Kasumi-1 (cell line): ENCODE measurements at places on chromosomes 7 and 10.

- no peak for DNase-seq
Observed at GRCh38 chr7:116630932-116631671, 40.9 kb upstream of the MET start.

DNA sequence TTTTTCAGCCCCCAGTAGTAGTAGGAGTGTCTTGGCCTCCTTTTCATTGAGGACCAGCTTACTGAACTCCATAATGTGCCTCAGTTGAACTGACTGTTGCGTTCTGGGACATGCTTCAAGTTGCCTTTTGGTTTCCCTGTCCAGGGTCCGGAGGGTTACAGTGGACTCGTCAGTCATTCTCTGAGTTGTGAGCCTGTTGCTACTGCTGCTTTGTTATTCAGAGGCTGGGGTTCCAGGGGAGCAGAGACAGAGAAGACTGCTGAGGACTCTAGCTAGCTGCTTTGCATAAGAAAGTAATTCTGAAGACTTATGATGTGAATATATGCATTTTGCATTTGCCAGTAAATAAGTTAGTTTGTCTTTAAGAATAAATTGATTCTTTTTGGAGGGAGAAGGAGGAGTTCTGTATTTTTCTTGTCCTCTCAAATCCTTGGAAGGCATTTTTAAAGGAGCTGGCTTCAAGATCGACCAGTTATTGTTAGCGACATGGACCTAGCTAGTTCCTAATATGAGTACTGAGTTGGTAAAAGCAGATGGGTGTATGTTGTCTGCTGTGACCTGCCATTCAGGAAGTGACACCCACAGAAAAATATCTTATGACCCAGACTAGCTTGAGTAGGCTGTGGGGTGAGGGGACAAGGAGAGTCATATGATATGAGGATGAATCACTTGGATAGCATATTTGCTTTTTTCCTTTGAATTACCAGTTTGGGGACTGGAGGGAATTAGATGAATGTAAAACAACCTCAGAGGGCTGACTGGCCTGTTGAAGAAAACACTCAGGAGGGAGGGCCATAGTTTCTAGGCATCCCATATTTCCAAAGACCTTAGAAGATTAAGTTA, 8.3 kb downstream of the PI4K2A start:
- peak; percentile 65 for DNase-seq

GRCh38 chr7:95322396-95322795, 1.9 kb downstream of the PON1 start:
- no peak for DNase-seq

DNA sequence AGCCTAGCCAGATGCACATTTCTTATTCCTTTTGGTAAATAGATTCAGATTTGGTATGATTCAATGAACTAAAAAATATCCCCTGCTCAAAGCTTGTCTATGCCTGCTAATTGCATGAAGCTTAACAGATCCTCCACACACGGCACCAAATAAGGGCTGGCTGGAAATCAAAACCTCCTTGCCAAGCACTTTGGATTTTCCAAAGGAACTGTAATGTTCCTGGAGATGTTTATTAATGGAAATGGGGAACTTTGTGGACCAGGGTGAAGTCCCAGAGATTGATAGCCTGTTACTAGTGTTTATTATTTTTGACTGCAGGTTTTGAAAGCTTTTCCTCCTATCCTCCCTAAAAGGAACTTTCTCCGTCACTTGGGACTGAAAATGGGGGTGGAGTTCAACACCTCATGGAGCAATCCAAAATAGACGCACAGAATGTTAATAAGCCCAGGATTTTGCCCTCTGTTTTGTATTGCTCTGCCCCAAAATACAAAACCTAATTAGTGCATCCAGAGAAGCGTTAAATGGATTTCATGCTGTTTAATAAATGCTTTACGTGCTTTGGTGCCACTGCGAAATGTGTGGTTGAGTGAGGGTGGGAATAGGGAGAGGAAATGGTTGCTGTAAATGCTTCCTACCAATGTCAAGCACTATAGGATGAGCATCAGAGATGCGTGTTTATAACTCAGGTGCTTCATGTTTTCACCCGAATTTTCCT, 1027.7 kb downstream of the LRMDA start:
- no peak for DNase-seq

DNA sequence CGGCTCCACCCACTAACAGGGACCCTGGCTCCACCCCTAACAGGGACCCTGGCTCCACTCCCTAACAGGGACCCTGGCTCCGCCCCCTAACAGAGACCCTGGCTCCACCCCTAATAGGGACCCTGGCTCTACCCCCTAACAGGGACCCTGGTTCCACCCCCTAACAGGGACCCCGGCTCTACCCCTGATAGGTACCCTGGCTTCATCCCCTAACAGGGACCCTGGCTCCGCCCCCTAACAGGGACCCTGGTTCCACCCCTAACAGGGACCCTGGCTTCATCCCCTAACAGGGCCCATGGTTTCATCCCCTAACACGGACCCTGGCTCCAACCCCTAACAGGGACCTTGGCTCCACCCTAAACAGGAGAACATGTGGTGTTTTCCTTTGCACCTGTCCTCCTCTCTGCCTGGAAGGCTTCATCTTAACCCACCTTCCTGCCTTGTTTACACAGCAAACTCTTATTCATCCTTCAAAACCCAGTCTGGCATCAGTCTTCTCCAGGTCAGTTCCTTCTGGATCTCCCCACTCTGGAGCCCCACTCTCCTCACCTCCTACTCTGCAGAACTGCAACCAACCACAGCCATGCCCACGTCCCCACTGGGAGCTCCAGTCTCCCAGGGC, 58.0 kb downstream of the CHST15 start:
- DNase-seq: no peak

DNA sequence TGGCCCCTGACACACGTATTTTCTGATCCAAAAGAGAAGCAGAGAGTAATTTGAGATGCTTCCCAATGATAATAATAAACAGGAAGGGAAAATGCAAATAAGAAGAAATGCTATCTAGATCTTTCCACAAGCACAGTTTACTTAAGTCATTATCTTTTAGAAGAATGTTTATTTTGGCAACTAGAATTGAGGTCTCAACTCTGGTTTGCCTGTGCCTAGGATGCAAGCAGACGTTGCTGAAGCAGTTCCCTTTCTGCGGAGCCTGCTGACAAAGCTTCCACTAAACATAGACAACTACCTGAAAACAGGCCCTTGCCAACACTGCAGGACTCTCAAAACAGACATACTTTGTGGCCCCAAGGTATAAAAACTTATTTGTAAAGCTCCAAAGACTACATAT, 315.8 kb upstream of the POM121L12 start:
- no peak for DNase-seq

GRCh38 chr7:44323381-44324203, 1.8 kb downstream of the CAMK2B start:
- DNase-seq: no peak

DNA sequence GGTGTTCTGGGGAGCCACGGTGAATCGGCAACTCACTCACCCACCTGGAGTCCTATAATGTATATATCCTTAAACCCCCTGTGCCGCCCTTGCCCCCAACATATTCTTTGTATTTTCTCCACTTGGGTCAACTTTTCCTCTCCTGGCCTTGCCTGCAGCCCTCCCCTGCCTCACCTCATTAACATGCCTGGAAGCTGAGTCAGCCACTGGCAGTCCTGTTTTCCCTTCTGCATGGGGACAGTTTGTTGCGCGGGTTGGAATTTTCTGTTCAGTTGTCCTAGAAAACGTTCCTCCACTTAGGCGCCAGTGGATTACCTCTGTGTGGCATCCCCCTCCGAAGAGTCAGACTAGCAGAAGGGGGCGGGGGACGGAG, 97.4 kb downstream of the C10orf105 start:
- DNase-seq: no peak

DNA sequence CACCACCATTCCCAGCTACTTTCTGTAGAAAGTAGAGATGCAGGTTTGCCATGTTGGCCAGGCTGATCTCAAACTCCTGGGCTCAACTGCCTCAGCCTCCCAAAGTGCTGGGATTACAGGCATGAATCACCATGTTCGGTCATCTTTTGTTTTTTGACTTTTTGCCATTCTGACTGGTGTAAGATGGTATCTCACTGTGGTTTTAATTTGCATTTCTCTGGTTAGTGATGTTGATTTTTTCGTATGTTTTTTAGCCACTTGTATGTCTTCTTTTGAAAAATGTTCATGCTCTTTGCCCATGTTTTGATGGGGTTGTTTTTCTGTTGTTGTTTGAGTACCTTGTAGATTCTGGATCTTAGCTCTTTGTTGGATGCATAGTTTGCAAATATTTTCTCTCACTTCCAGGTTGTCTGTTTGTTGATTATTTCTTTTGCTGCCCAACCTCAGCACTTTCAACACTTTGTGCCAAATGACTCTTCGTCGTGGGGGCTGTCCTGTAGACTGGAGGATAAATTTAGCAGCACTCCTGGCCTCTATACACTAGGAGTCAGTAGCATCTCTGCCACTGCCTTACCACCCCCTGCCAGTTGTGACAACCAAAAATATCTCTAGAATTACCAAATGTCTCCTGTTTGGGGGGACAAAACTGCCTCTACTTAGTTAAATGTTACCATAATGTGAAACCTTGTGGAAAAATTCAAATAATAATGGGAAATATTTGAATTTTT, 6.5 kb upstream of the CPED1 start:
- DNase-seq: no peak
